Stimulated activated CD4-positive, alpha-beta T cell treated with anti-CD3 and anti-CD28 coated beads, TNF-alpha, amount 100 ng/mL, for 1 hour (primary cell): ENCODE measurements at places on chromosomes 12 and 14.

DNA sequence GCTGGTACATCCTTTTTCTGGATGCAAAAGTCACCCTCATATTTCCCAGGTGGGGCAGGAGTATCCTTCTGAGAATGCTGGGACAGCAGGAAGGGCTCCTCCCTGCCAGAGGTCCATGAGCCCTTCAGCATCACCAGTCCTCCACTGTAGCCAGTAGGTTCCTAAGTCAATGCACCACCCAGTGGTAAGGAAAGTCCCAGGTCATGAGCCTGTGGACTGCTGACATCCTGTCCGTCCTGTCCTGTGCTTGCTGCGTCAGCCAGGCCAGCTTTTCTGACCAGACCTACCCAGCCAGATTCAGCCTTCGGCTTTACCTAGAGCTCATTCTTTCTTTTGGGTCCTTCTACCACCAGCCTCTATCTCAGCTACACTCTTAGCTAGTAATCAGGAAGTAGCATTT, 23.0 kb upstream of the ACTN1 start:
- no peak for DNase-seq

DNA sequence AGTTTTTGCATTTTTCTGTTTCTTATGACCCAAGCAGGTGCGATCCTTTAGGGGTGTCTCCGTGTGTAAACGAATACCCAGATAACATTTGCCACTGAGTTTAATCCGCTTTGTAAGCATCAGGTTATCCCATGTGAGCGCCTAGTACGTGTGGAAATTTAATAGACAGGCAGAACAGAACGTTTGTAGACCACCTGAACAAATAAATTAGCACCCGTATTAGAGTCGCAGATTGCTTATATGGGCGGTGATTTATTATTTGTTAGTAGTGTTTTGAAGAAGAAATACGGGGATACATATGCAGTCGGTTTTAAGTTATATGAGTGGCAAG, 325 bp downstream of the C12orf60 start:
- DNase-seq, result no peak

DNA sequence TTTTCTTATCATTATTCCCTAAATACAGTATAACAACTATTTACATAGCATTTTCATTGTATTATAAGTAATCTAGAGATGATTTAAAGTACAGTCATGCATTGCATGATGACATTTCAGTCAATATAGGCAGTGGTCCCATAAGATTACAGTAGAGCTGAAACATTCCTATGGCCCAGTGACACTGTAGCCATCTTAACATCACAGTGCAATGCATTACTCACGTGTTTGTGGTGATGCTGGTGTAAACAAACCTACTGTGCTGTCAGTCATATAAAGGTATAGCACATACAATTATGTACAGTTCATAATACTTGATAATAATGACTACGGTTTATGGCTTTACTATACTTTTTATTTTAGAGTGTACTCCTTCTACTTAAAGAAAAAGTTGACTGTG, 13.3 kb downstream of the LLPH start:
- DNase-seq, result no peak

GRCh38 chr14:20486684-20487395, 17.6 kb downstream of the PNP start:
- no peak for DNase-seq

DNA sequence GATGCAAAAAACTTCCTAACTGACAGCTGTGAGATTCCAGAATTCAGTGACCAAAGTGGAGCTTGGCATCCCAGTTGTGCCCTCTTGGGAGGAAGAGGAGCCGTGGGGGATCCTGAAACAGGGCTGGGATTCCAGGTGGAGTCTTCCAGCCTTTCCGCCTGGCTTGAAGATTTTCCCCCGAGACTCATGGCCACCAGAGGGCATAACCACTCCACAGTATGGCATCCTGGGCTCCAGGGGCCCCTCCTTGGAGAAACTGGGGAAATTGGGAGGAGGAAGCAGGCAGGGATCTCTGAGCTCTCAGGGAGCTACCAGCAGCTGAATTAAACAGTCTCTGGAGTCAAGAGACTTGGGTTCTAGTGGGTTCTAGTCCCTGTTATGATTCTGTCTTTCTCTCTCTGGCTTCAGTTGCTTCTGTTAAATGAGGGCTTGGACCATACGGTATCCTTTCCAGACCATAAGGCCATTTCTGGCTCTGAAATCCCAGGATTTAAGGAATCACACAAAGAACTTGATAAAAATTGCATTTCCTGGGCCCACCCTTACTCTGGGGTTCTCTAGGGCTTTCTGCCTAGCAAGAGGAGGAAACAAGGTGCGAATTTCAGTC, 2.6 kb upstream of the TAMALIN start:
- no peak for DNase-seq

DNA sequence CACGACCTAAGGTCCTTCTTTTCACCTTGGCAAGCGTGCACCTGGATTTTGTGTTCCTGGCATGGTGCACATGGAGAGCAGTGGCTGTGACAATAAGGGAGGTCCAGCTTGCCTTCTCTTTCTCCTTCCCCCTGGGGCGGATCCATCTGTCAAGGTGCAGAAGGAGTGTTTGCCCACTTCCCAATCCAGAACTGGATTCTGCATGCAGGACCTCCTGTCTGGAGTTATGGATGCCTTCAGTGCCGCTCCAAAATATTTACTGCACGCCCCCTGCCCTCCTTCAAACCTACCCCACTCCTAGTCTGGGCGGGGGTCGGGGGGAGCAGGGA, 192.7 kb downstream of the DPF3 start:
- DNase-seq, result no peak
